Activated T-helper 1 cell treated with anti-CD3 and anti-CD28 coated beads, Interleukin-12 subunit alpha, Interleukin-12 subunit beta, Interleukin-2, Interleukin-4 antibody, amounts not matched to agents 30 ng/mL and 10 ng/mL and 1 ng/mL, durations not matched to agents 14 hours and 24 hours and 36 hours (primary cell): ENCODE measurements at places on chromosomes 1 and 21.

DNA sequence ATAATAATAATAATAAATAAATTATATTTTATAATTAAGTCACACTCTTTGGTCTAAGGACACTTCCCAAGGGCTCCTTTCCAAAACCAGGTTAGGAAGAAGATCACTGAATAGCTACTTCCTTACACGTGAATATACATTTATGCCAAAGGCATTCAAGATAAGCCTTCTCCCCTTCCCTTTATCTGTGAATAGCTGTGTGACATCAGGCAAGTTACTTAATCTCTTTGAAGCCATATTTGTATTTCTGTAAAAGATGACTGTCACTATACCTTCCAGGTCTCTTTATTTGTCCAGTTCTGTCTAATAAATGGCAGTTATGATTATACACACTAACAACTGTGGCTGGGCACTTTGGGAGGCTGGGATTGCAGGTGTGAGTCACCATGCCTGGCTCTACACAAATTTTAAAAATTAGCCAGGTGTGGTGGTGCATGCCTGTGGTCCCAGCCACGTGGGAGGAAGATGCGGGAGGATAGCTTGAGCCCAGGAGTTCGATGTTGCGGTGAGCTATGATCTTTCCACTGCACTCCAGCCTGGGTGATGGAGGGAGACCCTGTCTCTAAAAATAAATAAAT is 5.5 kb upstream of the RNF11 start:
- no peak for DNase-seq

DNA sequence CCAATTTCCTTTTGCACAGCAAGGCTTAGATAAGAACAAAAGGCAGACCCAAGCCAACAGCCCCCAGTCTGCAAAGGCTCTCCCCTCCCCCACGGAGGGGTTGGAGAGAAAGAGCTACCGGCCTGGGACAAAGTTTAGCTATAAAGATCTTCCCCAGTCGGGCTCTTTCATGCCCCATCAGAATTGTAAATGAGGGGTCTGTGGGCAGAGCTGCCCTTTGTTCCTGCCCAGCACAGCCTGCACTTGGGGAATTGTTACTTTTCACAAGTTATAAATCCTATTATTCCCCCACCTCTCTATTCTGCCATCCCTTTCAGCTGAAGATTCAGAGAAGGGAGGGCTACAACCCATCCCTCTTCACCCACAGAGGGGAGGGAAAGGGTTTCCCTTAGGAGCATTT is 3.5 kb downstream of the MYCL start:
- no peak for DNase-seq

DNA sequence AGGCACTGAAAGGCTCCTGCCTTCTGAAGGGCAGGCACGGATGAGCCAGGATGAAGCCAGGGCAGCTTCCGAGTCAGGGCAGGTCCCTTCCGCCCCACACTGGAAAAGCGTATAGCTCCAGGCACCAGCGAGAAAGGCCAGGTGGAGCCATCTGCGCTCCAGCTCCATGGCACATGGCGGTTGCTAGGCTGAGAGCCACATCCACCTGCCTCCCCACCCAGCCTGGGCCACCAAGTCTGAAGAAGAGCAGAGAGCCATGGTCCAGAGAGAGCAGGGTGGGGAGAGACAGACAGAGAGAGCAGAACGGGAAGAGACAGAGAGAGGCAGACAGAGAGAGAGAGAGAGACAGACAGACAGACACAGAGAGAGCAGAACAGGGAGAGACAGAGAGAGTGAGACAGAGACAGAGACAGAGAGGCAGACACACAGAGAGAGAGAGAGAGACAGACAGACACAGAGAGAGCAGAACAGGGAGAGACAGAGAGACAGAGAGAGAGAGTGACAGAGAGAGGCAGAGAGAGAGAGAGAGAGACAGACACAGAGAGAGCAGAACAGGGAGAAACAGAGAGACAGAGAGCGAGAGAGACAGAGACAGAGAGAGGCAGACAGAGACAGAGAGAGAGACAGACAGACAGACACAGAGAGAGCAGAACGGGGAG is 5.2 kb downstream of the FNDC10 start:
- no peak for DNase-seq

DNA sequence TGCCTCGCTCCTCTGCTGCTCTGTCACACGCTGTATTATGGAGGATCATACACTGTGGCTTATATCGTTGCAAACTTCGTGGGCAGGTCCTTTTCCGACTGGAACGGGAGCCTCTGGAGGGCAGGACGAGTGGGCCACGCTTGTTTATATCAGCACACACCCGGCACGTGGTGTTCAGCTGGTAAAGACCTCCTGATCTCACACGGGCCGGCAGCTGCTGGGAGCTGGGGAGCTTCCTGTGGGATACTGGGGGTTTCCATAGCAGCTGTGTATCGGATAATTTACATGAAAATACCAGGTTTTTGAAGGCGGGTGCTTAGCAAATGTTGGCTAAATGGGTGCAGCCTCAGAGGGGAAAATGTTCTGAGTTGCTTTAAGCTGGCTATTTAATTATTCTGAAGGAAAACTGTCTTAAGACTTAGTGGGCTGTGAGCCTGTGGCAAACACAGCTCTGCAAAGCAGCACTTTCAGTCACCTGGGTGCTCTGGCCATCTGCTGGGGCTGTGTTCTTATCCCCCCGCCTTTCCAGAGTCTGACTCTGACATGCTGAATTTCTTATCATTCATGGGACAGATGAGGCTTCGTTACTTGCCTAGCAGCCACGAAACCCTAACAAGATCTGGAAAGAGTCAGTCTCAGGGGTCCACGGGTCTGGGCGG is 103.6 kb upstream of the GCLM start:
- DNase-seq = no peak

- no peak for DNase-seq
These were observed 38.2 kb upstream of the RIPK4 start for GRCh38 chr21:41805038-41805437.

DNA sequence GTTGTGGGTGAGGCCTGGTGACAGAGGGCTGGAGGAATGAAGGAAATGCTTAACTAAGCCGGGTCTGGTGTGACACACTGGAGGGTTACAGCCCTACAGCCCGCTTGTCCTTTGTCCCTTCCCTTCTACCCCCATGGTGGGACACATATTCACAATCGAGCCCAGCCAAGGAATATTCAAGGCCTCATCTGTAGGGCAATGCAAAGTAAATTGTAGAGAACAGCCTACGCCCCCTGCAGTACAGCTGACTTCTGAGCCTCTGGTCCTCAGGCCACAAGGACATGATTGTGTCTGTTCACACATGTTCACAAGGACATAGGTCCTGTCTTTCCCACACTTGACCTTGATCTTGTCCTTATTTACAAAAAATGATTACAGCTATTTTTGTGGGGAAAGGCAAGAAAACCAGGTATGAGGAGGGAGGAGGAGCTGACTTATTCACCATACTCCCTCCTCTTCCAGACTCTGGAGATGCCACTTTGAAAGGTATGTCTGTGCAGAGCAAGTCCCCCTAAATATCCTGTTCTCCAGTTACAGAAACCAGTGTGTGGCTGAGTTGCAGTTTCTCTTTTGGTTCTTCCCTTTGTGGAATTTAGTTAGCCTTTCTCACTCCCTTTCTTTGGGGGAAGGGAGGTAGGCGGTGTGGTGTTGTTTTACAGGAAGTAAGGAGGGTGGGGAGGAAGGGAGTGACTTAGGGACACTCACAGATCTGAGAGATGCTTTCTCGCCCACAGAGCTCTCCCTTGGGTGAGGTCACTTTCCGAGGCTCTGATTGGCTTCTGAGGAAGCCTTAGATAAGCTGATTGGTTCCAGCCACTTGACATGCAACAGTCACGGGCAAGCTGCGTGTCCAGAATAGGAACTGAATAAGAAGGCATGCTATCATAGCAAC is 14.6 kb downstream of the POLR3GL start:
- DNase-seq = peak; percentile 87

GRCh38 chr1:112440574-112440973 is 44.6 kb downstream of the CTTNBP2NL start:
- DNase-seq = no peak
